ENCODE measurements at places on chromosomes 2 and 18. TPM values are rescaled to one million over a fixed set of nuclear protein-coding genes. Genes with fewer than 3 reads are reported as not detected.

DNA sequence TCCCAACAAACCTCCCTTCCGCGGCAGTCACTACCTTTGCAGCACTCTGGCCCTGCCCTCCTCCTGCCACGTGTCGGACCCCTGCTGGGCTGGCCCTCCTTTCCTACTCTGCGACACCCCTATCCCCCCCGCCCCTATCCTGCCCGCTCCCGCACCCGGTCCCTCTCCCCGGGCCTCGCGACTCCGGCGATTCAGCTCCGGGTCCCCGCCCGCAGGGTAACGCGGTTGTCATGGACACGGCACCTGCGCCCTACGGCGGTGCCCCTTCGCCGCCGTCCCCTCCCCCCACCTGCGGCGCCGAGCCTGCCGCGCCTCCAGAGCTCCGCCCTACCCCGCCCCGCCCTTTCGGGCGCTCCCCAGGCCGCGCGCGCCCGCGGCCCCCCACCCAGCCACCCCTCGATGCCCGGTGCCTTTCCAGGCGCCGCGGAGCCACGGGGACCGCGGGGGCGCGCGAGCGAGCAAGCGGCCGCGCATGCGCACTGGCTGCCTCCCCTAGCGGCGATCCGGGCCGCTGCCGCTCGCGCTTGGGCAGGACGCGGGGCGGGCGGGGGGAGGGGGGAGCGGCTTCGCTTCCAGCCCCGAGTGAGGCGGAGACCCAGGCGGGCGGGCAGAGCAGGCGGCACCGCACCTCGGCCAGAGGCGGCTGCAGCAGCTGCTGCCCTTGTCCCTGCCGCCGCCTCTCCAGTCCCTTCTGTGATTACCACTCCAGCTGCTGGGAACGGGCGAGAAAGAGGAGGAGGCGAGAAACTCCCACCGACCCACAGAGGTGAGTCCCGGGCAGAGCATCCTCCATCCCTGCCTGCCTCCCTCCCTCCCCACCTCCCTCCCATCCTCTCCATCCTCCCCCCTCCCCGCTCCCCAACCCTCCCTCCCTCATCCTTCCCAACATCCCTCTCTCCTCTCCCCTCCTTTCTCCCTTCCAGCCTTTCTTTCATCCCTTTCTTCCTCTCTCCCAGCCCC, at the start of gene CTNNA2:
TSS of gene CTNNA2 (plus strand) at position 610 of the 960 bp plus-strand sequence.
- DNase-seq = no peak

DNA sequence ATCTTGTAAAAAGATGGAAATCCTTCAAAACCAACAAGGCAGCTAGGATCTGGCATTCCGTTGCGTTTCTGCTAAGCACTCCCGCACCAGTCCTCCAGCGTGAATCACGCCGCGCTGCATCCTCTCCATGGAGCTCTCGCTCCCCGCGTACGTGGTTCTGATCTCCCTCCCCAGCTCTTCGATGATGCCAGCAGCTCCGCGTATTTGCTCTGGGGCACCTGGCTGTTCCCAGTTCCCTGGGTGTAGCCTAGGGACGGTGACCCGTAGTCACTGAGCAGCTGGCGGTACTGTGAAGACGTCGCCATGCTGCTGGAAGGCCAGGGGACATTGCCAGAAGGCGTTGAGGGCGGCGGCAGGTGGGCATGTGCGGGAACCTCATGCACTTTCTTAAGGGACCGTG, 407.5 kb downstream of the RNF144A start:
- no peak for DNase-seq

ZNF385B gene
- total RNA-seq = not detected

- DNase-seq = no peak
Measured at GRCh38 chr2:38095996-38096861, 20.3 kb upstream of the CYP1B1 start.

CPLX4 gene
- not detected for total RNA-seq

CCDC74A gene
- total RNA-seq = 0.38 TPM

SP9 gene
- total RNA-seq = not detected

DNA sequence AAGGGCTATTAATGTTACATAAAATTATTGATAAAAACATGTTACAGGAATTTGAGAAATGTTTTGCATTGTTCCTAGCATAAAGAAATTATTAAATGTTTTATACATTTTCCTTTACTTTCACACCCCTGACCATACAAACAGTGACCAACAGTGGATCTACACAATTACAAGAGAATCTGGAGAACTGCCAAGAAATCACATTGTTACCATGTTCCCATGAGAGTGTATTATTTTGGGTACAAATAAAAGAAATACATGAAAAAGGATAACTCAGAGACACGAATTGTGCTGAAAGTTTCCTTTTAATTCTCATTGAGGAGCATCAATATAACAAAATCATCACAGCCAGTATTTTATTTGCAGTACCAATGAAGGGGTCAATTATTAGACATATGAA, 150.1 kb downstream of the WDPCP start:
- no peak for DNase-seq

AGXT gene
- total RNA-seq = not detected

GRCh38 chr2:68692511-68692910, 42.1 kb upstream of the ARHGAP25 start:
- no peak for DNase-seq

- no peak for DNase-seq
Measured at GRCh38 chr2:42844901-42845821, 52.8 kb upstream of the HAAO start.

DNA sequence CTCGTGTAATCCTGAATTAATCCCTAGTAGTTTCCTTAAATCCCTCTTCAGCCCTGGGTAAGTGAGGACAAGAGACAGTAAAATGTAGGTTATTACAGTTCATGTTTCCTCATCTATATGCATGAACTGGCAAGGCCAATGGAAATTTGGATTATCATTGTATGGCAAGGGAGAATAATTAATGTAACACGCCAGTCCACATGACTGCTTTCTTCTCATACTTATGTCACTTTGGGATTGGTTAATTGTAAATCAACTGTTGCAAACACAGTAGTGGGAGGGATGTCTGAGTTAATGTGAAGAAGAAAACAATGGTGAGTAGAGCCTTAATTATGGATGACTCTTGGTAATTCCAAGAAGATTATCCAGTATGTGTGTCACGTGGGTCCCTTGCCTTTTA, 1.7 kb upstream of the SERPINB7 start:
- no peak for DNase-seq

DNA sequence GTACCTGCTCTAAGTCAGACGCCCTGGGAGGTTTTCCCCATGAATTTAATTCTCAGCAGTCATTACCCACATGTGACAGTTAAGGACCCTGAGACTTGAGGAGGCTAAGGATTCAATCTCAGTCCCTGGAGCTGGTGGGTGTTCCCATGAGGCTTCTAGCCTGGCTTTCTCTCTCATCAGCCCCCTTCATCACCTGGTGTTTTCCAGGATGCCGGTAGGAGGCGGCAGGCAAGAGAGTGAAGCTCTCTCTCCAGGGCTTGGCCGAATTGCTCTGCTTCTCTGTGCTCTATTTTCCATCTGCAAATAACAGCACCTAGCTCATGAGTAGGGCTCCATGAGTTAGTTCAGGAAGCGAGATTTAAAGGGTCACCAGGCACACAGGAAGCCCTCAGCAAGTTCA, 241.9 kb downstream of the PTPRM start:
- no peak for DNase-seq

UGT1A8 gene
- total RNA-seq = not detected

Data from CD4-positive, alpha-beta memory T cell (primary cell).